LHCN-M2 (cell line): ENCODE measurements at places on chromosomes 5 and 9. TPM values are rescaled to one million over a fixed set of nuclear protein-coding genes. Genes with fewer than 3 reads are reported as not detected.
A peak's percentile ranks its signal among the peaks of the same experiment; 100 is the strongest.

Gene TPPP
- total RNA-seq: 0.06 TPM in 1 of 2 replicates, not detected in the other

DNA sequence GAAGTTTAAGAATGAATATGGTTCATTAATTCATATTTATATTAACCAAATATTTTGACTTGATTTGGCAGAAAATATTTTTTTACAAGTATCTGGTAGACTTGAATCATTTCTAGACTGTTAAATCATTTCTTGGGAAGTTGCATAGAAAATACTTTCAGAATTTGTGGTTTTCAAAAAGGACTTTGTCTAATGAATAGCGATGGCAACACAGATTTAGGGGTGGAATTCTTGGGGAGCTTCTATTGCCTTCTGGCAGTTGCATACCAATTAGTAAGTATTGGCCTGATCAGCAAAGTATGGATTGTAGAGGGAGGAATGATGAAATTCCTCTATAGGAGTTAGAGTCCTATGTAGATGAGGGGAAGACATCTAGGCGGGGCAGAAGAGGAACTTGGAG, 68.6 kb upstream of the CKMT2 start:
- DNase-seq: no peak

Gene PCSK1
- 0.06 TPM in 1 of 2 replicates, not detected in the other for total RNA-seq

- DNase-seq: no peak
These were observed 2.0 kb downstream of the LHX2 start for GRCh38 chr9:124013309-124014210.

DNA sequence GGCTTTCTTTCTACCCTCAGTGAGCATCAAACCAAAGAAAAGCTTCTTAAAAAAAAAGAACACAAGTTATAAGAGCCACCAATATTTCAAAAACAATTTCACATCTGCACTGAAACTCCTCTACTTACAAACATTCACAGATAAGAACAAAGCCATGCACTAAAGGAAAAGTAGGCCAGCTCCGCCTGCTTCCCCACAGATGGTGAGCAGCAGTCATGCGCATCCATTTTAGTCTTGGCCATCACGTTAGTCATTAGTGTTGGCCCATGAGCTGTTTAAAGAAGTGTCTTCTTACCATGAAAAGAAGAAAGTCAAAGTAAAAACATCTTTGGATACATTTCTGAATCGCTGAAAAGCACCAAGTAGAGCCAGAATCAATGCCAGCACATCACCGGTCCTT, 40.0 kb upstream of the SMIM23 start:
- no peak for DNase-seq

DNA sequence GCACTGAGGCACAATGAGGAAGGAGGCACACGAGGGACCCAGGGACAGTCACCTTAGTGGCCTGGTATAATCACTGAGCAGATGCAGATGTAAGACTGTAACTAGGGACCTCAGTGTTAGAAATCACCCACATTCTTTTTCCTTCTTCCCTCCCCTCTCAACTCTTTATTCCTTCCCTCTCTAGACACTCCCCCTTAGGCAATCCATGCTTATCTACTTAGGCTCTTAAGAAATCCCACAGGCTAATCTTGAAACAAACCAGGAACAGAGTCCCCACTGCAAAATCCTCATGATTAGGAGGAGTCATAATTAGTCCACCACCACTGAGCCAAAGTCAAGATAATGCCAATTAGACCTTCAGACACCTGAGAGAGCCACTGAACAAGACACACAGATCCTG, 84.7 kb downstream of the ELAVL2 start:
- no peak for DNase-seq

Gene NR5A1
- total RNA-seq: not detected in 2 replicates

Gene AQP7
- total RNA-seq: not detected in 2 replicates

DNA sequence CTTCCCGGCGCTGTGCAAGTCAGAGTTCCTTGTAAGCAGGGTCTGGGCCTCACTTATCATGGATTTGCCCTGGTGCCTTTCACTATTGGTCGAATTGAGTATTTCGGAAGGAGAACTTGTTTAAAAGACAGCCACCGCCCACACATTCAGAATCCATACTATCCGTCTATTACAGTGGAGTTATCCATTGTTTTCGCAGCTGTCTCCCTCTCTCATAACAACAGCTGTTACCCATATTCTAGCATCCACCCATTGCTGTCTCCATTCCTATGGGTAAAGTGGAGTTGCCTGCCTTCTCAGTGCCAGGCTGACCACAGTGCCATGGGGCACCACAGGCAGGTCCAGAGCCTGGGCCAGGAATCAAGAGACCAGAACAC, 20.2 kb downstream of the FAXDC2 start:
- peak; percentile 99 for DNase-seq
